ENCODE measurements at places on chromosomes 3 and 15.

DNA sequence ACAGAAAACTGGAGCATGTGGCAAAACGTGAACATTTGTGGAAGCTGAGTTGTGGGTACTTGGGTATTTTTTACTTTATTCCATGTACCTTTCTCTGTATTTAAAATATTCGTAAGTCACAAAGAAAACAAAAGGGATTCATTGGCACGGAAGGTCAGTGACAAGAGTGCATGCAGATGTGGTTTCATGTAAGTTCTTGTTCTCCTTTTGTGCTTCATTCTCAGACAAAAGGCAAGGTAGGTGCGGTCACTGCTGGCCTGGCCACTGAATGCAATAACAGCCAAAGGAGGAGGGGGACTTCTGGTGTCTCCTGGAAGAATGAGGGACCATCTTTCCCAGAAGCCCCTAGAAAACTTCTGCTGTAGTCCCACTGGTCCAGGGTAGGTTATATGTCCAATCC, 200.0 kb upstream of the TOPAZ1 start:
- no peak for DNase-seq

DNA sequence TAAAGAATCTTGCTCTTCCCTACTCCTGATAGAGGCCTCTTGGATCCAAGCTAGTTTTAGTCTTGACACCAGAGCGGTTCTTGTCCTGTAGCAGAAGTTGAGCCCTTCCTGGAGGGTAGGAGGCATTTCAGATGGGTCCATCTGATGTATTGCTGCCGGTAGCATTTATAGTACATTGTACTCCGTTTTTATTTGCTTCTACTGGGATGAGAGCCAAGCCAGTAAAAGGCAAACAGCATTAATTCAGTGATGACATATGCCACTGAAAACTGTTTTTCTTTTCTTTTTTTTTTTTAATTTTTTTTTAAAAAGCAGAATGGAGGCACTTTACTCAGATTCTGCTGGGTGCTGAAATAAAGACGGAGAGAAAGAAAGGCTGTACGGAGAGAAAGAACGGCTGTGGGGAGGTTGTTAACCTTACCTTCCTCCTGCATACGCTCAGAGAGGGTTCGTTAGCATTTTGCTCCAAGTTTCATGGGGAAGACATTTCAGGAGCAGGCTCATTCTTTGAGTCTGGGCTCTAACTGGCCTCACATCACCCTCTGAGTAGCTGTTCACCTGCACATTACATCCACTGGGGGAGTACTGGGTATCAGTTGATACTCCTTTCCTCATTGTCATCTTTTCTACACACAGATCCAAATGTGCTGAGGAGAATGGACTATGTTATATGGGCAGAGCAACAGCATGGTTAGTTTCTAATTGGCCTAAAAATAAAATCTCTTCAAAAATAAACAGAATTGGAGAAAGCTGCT, 161.5 kb downstream of the FEZF2 start:
- no peak for DNase-seq

DNA sequence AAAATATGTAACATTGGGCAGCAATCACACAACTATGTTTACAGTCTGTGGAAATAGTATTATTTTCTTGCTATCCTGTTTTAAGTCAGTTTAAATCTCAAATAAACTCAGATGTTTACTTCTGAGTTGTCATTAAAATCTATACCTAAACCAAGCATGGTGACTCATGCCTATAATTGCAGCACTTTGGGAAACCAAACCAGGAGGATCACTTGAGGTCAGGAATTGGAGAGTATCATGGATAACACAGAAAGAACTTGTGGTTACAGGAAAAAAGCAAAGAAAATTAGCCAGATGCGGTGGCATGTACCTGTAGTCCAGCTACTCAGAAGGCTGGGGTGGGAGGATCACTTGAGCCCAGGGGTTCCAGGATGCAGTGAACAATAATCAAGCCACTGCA, 631.6 kb upstream of the EPHA6 start:
- DNase-seq: no peak

- DNase-seq: no peak
Observed at GRCh38 chr3:30742796-30743619, 136.6 kb downstream of the TGFBR2 start.

DNA sequence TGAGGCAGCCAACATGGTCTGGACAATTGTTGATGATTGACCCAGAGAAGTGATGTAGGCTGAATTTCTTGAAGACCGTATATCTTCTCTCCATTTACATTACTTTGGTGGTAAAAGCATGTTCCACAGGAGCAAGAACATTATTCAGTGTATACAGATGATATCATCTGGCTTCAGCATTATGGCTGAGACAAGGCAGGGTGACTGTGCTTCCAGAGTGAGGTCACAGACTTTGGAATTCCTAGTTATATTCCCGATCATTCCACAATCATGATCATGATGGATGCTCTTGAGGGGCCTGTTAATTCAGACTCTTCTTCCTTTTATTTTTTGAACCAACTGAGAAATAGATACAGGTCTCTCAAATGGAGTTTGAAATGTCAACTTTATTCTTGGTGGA, 19.0 kb downstream of the PLS1 start:
- no peak for DNase-seq

GRCh38 chr3:26104851-26105251, 315.0 kb downstream of the OXSM start:
- DNase-seq: no peak

- DNase-seq: no peak
Observed at GRCh38 chr3:188034989-188035388, 119.0 kb upstream of the LPP start.

- DNase-seq: no peak
Observed at GRCh38 chr15:93332168-93332553, 243.2 kb upstream of the RGMA start.

DNA sequence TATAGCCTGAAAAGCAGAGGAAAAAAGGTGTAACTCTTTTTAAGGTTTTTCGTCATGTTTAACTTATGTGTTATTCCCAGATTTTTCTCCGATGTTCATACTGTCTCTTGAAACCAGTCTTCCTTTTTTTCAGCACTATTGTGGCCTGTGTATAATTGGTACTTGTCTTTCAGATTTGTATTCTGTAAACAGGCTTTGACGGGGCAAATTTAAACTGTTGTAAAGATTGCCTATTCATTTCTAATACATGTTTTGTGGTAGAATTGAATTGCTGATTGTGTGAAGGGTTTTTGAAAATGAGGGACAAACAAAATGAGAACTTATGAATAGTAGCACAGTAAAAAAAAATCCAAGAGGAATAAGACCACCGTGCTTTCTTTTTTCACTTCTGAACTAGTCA, 33.6 kb downstream of the AKAP13 start:
- DNase-seq: no peak

- DNase-seq: peak; percentile 11
Observed at GRCh38 chr3:10835406-10835805, 19.4 kb downstream of the SLC6A11 start.

- no peak for DNase-seq
Observed at GRCh38 chr15:35455201-35455600, 90.8 kb downstream of the DPH6 start.

DNA sequence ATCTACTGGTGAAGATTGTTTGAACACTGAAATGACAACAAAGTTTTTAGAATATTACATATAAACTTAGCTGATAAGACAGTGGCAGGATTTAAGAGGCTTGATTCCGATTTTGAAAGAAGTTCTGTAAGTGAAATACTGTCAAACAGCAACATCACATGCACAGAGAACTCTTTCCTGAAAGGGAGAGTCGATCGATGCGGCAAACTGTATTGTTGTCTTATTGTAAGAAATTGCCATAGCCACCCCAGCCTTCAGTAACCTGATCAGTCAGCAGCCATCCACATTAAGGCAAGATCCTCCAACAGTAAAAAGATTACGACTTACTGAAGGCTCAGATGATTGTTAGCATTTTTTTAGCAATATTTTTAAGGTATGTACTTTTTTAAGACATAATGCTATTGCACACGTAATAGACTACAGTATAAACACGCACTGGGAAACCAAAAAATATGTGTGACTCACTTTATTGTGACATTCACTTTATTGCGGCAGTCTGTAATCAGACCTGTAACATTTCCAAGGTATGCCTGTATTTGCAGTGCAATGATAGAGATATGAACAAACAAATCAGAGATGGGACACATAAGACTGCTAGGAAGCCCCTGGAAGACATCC, 225.6 kb upstream of the UBE2E1 start:
- DNase-seq: no peak

- no peak for DNase-seq
Observed at GRCh38 chr3:1726741-1727140, 371.9 kb upstream of the CNTN4 start.

DNA sequence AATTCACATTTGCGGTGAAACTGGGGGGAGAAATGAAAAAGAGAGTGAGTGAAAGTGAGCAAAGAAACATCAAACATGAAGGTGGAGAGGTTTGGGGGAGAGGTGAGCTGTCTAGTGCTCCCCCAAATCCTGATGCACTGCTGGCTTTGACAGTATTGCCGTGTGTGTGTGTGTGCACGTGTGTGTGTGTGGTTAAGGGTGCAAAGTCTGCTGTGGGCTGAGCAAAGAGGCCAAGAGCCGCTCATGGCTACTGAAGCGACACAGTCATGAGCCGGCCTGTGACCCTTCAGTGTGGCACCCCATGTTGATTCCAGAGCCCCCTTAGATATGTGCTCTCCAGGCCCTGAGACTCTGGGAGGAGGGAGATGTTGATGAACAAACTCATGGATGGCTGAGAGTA, 94.3 kb downstream of the DGKG start:
- DNase-seq: no peak

DNA sequence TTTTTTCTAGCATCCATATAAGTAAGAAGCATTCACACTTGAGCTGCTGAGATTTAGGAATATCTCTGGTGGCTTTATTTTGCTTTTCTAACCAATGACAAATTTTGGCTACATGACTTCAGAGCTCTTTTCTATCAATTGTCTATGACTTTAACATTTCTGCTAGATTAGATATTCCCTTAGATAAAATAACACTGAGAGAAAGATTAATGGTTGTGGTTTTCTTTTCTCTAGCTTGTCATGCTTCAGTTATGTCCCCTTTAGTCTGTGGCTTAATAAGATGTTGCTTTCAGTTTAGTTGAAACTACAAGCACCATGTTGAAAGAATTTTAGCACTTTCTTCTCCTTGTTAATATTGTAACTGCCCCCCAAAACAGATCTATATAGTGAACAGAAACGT, 665.6 kb upstream of the CCDC54 start:
- no peak for DNase-seq

GRCh38 chr3:71271596-71271995, 311.9 kb downstream of the FOXP1 start:
- no peak for DNase-seq

DNA sequence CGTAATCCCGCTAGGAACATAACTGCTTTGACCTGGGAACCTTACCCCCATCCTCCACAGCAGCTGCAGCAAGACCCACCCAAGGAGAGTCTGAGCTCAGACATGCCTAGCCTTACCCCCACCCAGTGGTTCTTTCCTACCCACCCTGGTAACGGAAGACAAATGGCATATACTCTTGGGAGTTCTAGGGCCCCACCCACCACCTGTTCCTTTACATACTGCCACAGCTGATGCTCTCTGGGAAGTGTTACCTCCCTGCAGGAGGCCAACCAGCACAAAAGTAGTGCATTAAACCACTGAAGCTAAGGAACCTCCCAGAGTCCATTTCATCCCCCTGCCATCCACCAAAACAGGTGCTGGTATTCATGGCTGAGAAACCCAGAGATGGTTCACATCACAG, 50.6 kb upstream of the AZI2 start:
- no peak for DNase-seq

- no peak for DNase-seq
Observed at GRCh38 chr3:50516440-50516871, 13.0 kb upstream of the CACNA2D2 start.

DNA sequence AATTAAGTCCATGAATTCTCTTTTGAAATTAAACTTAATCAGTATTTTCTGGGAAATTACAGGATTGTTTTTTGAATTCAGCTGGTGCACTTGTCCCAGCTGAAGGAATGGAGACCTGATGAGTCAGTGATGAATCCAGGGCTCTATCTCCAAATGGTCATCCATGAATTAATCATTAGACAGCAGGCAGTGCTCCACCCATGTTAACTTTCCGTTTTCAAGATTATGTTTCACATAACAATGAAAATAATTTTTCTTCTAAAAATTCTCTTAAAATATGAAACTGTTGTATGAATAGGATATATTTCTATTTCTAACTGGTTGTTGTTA, 13.9 kb upstream of the PAQR9 start:
- DNase-seq: no peak

GRCh38 chr15:89496155-89497098, at the start of gene RHCG:
Gene RHCG (minus strand): TSS chr15:89496583. CDS start chr15:89496544, 39 bp downstream.
- DNase-seq: peak; percentile 39
